ENCODE measurements at places on chromosomes 4 and X.

GRCh38 chr4:74503580-74503979 lies 58.6 kb downstream of the AREG start:
- no peak for DNase-seq

GRCh38 chr4:81527115-81527514 lies 55.4 kb upstream of the RASGEF1B start:
- DNase-seq: no peak

GRCh38 chr4:7328913-7329638 lies 105.7 kb downstream of the PSAPL1 start:
- no peak for DNase-seq

- DNase-seq: no peak
Observed at GRCh38 chrX:53729751-53730150, 43.2 kb upstream of the HUWE1 start.
